NCI-H1930 (cell line): ENCODE measurements at places on chromosomes 3 and 15.

GRCh38 chr3:44100298-44100695, 141.4 kb upstream of the TOPAZ1 start:
- no peak for DNase-seq

DNA sequence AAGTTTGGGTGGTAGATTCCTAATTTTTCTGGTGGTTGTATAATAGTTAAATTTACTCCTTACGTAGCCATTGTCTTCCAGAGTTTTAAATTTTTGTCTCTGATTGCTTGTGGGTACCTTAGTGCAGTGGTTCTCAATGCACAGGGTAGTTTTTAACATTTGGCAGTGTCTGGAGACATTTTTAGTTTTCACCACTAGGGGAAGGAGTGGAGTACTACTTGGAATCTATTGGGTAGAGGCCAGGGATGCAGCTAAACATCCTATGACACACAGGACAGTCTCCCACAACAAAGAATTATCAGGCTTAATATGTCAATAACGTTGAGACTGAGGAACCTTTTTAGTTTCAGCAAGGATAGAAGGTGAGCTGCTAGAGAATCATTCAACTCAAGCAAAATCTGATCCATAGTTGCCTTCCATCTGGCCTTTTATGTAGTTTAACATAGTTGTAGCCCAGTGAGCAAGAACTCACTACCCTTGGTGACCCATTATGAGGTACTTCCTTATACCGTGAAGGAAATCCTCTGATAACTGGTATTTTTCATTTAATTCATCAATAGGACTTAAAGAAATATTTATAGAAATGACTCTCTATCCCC, 8.6 kb upstream of the STX19 start:
- DNase-seq: no peak

GRCh38 chr15:80019168-80019745, 40.2 kb upstream of the ZFAND6 start:
- no peak for DNase-seq

DNA sequence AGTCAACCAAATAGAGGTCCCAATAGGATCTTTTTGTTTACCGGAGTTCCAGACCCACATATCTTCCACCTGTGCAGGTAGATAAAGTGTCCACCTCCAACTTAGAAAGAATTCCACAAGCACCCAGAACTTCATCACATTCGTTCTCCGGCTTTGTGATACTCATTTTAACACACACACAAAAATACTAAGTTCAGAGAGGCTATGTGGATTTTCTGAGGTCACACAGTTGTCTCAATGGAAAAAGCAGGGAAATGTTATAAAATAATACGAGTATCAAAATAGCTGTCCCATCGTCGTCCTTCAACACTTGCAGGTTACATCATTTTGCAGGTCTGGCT, 137.5 kb downstream of the TMCO5A start:
- DNase-seq: no peak

DNA sequence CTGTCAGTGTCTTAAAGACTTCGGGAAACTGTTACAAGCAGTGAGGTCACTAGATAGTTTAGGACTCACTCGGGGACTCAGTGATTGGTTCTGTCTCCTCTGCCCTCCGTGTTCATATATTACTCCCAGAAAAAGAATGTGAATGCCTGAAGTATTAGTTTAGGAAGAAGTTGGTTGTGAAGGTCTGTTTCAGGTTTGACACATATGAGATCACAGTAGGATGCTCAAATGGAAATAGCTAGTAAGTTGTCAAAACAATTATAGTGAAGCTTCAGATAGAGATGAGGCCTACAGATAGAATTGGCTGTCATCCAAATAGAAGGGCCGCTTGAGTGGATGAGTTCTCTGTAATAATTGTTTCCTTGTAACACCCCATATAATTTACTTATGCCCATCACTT, 172.6 kb downstream of the PLCL2 start:
- no peak for DNase-seq

GRCh38 chr3:49871531-49872153, 1.9 kb upstream of the CAMKV start:
- DNase-seq: no peak

DNA sequence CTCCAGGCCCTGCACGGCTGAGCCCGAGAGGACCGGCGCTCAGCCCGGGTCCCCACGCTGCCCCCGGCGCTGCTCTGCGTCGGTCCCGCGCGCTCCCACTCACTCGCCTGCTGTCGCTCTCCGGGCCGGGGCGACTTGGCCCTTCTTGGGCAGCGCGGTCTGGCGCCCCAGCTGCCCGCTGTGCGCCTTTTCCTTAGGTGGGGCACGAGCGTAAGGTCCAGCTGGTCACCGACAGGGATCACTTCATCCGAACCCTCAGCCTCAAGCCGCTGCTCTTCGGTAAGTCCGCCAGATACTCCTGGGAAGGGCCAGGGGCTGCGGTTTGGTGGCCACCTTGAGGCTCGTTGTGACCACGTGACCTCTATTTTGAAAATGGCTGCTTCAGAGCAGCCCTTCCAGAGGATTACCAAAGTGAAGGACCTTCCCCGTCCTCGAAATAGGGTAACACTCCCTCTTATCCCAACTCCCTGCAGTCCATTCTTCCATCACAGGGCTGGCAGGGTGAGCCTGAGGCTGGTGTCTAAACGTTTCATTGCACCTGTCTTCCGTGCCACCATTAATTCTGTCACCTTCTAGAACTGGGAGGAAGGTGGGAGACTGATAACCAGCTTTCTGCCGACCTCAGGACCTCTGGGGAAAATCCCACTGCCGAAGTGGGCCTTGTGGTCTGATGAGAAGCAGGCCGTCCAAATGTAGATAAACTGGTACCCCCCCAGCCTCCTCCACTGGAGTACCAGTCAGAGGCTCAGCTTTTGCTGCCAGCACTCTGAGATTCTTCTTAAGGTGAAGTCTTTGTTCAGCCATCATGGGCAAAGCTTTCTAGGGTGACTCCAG, 812 bp downstream of the P4HTM start:
- no peak for DNase-seq

DNA sequence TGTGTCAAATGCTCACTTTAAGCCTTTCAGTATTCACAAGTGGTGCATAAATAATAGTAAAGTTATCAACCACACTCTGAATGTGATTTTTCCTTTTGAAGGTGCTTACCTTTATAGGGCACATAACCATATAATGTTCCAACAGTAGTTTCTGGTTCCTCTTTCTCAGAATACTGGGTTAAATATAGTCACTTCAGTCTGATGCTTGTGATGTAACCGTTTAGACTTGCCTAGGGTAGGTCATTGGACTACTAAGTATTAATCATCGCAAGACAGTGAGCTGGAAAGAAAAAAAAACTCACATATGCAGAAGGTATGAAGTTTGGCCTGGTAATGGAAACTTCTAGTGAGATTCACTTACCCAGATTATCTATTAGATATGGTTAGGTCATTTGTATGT, 1.9 kb downstream of the KBTBD8 start:
- no peak for DNase-seq

DNA sequence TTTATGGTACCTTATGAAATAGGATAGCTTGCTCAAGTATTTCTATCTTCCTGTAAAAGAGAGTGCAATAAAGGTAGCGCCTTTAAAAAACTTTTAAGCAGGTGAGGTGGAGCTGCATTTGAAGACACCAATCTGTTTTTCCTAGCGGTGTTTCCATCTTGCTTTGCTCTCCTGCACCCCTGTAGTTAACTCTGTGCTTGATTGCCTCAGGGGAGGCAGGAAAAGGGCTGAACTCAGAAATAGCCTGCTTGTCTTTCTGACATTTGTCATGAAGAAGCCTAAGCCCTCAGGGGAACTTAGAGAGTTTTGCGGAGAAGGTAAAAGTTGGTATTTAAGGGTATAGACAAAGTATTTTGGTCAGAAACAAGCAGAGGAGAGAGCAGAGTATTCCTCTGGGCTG, 63.0 kb upstream of the TPRG1 start:
- DNase-seq: no peak

- no peak for DNase-seq
Measured at GRCh38 chr3:149077628-149078027, 8.7 kb downstream of the HLTF start.

DNA sequence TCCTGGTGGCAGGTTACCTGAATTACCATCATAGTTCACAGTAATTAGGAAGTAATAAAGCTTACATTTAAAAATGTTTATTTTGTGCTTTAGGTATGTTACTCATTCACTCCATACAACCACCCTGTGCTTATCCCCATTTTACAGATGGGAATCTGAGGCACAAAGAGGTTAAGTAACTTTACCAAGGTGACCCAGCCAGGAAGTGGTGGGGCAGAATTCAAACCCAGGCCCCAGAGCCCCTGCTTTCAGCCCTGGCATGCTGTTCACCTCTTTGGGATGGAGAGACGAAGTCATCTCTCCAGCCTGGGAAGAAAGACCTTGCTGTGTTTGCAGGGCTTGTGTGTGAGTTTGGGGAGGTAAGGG, 285.6 kb upstream of the TPM1 start:
- DNase-seq: no peak

DNA sequence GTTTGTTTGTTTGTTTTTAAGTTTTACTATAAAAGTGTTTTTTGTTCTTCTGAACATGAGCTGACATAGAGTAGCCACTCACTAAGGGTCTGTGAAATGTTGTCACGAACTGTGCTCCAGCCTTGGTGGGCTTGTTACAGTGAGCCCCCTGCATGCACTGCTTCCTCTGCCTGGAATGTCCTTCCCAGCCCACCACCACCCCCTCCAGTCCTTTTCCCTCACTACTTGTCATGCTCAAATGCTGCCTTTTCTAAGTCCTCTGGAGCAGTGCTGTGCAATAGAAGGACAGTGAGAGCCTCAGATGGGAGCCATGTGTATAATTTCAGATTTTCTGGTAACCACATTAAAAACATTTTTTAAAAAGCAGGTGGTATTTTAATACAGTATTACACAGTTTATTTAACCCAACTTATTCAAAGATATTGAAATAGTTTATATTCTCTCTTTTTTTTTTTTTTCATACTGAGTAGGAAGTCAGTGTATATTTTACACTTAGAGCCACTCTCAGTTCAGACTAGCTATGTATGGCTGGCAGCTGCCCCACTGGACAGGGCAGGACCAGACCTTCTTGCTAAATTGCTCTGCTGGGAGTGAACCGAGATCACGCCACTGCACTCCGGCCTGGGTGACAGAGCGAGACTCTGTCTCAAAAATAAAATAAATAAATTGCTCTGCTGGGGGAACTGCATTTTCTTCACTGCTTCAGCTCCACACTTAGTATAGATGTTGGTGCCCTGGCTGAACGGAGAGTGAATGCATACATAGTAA, 26.9 kb downstream of the MKRN2OS start:
- DNase-seq: no peak

DNA sequence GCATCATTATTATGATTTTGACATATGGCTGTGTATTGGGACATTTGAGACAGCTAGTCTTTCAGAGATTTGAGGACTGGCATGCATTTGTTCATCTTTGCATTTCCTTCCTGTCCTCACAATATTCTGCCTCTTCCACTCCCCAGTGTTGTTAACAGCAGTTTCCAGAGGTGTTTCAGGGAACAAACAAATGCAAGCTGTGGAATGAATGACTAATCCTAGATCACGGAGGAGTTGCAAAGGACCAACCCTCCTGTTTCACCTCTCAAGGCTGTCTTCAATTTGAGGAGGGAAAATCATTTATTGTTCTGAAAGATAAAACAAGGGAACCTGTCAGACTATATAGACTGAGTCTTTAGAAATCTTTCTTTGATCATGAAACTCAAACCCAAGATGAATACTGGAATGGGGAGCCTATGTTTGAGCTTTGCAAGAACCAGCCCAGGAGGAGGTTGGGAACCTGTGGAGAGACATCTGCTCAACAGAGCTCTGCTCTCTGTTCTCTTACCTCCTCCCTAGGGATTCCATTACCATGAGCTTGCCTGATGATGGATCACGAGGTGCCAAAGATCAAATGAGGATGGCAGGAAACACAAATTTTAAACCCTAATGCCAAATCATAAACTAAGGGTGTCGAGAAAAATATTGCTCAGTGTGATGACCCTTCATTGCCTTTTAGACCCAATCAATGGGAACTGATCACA, 68.5 kb downstream of the SLC7A14 start:
- DNase-seq: no peak

- DNase-seq: no peak
Measured at GRCh38 chr3:34268032-34268709, 469.7 kb downstream of the PDCD6IP start.

GRCh38 chr15:36778531-36778930, 199.1 kb downstream of the CDIN1 start:
- DNase-seq: no peak

DNA sequence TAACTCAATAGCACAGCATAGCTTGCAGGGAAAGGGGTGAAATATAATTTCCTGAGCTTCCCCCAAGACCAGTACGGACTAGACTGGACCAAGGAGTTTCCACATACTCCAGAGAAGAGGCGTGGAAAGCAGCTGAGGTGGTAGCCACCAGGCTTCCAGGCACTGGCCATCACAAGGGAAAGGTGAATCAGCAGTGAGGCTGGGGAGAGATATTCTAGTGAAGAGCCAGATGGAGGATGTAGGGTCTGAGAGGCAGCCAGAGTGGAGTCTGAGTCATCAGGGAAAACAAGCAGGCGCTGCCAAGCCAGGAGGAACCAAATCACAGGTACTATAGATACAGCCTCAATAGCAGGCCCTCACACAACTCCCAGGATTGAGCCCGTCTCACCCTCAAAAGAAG, 9.6 kb upstream of the RASA2 start:
- DNase-seq: no peak

DNA sequence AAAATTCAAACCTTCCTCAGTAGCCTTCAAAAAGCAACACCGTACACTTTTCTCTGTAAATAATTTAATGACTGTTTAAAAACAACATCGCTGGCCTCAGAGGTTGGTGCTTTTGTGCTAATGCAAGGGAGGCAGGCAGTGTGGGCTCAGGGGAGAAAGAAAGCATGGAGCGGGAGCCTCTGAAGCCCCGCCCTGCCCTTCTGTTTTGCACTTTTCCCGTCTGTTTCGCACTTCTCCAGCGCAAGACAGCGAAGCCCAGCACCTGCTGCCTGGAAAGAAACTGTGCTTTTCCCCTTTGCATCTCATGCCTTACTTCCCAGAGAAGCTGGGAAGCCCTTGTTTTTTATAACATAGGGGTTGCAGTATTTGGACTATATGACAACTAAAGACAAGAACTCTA, 23.1 kb downstream of the TRPM1 start:
- no peak for DNase-seq

GRCh38 chr3:98897701-98898100, 3.8 kb downstream of the DCBLD2 start:
- DNase-seq: no peak

DNA sequence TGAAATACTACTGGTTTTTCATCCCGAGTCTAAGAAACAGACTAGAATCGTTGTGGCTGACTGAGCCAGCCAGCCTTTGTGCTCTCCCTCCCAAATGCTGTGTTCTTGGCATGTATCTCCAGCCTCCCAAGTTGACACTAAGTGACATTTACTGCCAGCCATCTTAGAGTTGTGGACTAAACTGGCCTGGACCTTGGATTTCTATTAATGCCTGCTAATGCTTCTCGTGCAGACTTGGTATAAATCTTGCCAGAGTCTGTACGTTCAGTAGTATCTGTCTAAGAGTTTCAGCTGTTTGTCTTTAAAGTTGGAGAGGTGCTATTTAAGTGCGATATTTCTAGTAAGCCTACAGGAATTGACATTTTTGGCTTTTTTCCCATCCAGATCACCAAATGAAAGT, 166.6 kb upstream of the BHLHE40 start:
- DNase-seq: no peak

DNA sequence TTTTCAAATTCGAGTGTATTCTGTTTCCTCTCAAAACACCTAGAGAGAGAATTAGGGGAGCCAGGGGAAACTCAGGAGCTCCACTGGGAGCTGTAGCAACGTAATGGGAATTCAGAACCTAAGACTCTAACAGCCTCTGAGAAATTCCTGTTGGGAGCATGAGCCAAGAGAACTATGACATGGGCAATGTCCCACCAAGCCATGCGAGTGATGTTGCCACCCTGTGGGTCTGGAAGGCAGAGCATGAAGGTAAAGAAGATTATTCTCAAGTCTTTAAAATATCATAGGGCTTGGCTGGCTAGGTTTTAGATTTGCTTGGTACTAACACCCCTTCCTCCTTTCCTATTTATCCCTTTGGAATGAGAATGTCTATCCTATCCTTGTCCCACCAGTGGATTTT, 392.6 kb upstream of the ADAMTS9 start:
- DNase-seq: no peak
